ENCODE measurements at places on chromosomes 11 and 22. TPM values are rescaled to one million over a fixed set of nuclear protein-coding genes. Genes with fewer than 3 reads are reported as not detected.

Gene RHOD
- total RNA-seq, result 24.9 TPM

Gene MED19
- 10.9 TPM for total RNA-seq

Gene WNT11
- 8.7 TPM for total RNA-seq

Gene ARFIP2
- 52.5 TPM for total RNA-seq

Gene FOXRED1
- 17.3 TPM for total RNA-seq

Gene KDM4E
- total RNA-seq, result not detected

Gene MYO18B
- 0.02 TPM for total RNA-seq

Gene HOATZ
- total RNA-seq, result not detected

Gene OTOG
- not detected for total RNA-seq
